ENCODE measurements at places on chromosomes 11 and 22.
A peak's percentile ranks its signal among the peaks of the same experiment; 100 is the strongest.

DNA sequence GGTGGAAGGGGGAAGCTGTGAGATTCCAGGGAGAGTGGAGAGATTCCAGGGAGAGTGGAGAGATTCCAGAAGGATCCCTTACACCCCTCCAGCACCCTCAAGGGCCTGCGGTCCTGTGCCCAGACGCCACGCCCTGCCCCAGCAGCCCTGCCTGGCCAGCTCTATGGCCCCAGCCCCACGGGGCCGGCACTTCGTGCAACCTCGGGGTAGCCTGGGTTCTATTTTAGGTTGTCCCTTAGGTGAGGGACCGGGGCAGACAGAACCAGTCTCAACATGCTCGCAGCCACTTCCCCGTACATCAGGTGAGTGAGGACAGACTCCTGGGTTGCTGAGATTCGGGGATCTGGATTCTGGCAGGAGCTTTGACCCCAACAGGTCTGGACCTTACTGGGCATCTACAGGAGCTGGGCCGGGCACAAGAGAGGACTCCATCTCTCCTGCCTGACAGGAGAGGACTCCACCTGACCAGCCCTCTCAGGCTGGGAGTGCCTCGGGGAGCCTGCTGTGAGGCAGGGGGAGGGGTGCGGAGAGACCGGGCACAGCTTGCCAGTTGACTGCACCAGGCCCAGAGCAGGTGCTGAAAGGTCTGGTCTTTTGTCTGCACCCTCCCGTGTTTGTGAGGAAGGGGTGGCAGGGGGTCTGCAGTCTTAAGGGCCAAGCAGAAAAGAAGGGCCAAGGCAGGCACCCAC is 8.5 kb upstream of the ADORA2A start:
- no peak for DNase-seq

DNA sequence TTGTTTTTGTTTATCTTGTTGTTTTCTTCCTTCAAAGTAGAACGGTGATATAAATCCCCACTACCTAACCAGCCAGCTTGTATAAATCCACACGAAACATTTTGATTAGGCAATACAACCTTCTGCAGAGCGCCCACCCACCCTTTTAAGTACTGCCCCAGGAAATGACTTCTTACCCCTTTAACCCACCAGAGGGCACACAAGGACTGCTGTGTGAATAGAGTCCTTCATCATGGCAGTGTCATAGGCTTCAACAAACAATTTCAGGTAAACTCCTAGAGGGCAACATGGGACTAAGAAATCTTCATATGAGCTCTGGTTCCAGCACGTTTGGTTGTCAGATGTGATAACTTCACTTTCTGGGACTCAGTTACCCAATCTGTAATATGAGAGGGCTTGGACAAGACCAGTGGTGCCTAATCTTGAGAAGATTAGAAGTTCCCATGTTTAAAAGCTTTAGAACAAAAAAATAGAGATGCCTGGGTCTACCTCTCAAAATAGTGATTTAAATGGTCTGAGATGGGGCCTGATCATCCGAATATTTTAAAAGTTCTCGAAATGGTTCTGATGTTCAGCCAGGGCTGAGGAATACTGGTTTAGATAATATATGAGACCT is 56.1 kb downstream of the PIWIL4 start:
- peak; percentile 83 for DNase-seq

- no peak for DNase-seq
Observed at GRCh38 chr11:36116161-36116560, 172.3 kb downstream of the LDLRAD3 start.

DNA sequence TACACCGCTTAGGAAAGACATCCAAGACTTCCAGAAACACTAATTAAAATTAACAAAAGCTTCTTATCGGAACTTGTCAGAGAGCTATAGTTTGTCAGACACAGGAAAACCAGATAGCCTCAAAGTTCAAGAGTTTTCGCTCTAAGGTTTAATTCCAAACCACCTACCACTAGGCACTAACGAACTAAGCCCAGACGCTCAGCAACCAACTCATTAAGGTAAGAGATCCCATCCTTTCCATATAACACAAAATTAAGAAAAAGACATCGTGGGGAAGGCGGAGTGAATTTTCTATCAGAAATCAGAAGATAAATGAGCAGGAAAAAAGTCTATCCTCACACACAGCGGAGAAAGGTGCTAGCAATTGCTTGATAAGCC is 382 bp downstream of the IMMP1L start:
- DNase-seq = no peak

DNA sequence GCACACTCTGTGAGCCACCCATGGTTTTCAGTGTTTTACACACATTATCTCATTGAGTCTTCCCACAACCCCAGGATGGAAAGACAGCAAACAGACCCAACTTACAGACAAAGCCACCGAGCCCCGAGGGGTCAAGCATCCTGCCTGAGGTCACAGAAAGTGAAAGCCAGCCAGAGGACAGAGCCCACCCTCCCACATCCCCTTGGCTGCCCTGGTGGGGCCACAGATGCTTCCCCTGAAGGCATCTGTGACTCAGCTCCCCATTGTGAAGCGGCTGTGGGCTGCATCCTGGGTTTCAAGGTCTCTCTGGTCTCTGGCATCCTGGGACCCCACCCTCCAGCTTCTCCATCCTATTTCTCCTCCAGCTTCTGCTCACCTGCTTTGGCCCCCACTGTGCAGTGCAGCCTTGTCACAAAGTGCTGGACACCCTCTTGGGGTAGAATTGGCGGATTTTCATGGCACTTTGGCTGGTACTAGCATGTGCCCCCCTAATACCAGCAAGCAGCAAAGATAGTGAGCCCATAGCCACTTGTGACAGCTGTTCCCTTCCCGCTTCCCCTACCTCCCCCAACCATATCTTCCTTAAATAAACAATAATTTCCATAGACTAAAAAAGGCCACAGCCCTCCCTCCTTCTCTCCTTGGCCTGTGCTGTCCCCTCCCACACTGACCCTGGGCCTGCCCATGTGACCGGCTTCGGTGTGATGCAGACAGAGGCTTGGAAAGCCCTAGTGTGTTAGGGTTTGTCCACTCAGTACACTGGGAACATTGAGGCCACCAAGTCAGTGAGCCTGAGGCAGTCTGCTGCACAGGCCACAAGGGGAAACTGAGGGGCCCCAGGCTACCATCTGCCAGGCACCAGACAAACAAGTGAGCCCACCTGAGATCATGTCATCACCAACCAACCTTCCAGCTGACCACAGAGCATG is 53.9 kb upstream of the SHISAL1 start:
- DNase-seq = no peak

DNA sequence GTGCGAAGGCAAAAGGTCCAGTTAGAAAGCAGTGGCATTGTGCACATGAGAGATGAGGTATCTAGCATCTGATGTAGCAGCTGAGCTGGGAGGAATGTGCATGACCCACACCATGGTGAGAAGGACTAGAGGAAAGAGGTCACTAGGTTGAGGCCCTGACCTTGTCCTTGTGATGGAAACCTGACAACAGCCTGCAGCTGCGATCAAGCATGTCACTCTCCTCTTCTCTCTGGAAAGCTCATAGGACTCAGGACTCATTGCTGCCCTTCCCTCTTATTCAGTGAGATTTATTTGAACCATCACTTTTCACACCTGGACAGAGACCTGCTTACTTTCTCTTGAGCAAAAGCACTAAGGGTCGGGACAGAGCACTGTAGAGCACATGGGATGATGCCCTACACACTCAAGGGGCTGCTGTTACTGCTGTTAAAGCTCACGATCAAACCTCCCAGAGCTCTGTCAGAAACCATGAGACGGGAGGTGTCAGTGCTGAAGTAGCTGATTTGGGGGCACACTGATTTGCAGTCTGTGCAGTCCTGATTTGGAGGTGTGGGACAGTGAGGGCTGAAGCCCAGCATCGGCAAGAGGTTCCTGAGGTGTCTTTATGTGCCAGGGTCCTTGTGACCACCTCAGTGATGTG is 104.3 kb downstream of the VPREB1 start:
- no peak for DNase-seq

DNA sequence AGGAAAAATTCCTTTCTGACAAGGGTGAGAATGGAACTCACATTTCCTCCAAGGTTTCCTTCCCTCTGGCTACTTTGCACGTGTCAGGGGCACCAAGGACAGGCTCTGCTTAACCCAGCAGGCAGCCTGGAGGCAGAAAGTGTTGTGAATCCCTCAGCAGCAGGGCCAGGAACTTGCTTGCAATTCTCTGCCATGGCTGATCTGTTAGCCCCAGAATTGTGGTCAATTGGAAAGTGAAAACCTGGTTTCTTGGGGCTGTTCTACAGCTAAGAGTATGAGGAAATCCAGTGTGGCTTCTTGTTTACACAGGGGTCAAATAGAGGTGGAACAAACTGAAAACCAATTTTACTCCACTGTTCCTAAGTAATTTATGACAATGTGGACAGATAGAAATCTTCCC is 38.3 kb upstream of the CEP295 start:
- no peak for DNase-seq

DNA sequence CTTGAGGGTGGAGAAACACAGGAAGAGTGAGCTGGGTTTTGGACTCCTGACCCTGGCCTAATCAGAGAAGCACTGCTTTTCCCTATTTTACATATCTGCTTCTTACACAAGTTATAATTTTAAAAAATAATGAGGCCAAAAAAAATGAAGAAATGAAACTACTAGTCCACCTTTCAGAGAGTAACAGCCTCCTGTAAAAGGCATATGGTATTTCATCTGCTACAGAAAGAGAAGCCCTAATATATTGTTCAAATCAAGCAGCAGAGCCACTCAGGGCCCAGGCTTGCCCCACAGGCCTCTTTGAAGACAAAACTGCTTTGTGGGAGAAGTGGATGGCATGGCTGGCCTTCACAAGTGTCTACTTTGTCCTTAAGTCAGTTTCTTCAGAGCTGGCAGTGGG is 10.0 kb downstream of the DIXDC1 start:
- no peak for DNase-seq

GRCh38 chr11:75072582-75072981 is 24.1 kb downstream of the OR2AT4 start:
- DNase-seq = peak; percentile 6

GRCh38 chr22:50578776-50579310 is 616 bp upstream of the CPT1B start:
- DNase-seq = no peak

DNA sequence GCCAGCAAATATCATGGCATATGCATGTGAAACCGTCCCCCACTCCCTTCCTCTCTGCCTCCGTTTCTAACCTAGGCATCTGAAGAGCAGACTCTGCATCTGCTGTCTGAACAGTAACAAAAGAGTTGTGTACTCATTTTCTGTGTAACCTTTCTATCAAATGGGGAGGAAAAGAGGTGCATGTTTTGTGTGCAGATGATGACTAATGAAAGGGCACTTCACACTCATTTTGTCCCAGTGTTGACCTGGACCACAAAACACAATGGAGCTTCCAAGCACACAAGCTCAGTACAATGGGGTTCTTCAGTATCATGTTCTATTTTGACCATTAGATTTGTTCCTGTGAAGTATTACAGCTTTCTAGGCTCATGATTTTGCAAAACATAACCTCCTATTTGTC is 13.0 kb downstream of the JHY start:
- DNase-seq = no peak

DNA sequence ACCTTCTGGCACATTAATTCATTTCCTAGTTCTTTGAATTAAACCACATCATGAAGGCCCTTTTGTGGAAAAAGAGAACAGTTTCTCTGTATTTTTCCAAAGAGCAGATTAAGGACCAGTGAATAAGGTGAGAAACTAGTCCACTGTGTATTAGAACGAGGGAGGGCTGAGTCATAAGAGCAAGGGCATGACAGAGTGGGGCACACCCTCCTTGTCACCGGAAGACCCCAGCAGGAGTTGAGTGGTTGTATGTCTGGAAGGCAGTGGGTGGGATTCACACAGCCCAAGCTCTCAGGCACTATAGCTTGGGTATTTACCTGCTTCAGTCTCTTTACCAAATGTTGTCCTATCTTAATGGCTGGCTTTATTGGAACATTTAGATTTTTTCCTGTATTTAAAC is 86.8 kb downstream of the BMAL1 start:
- DNase-seq = no peak

GRCh38 chr11:96152623-96153022 is 190.4 kb downstream of the MAML2 start:
- no peak for DNase-seq

GRCh38 chr22:37931893-37932389 is 21.5 kb downstream of the C22orf23 start:
- no peak for DNase-seq

- no peak for DNase-seq
Observed at GRCh38 chr11:2132874-2133240, 6.3 kb downstream of the IGF2 start.

DNA sequence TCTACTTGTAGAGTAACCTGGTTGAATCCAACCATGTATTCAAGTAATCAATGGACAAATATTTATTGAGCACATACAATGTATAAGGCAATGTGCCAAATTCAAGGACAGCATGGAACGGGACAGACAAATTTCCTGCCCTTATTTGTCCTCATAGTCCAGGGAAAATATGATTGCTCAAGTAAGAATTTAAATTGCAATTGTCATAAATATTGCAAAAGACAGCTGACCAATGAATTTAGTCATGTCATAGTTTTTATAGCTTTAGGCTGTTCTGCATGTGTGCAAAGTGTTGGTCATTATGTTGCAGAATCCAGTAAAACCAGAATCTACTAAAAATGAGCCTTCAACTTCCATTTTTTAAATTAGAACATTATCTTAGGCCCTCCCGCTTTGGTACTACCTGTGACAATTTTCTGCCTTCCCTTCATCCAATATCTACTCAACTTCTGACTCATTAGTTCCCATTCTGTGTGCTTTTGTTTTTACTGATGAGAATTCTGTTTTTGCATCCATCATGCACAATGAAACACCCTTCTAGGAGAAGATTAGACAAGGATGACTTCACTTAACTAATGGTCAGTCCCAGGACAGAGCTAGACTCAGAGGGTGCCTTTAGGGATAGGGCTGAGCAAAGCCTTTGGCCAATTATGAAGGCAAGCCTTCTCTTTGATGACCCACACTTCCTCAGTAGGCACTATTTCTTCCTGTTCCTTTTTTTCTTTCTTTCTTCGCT is 45.8 kb upstream of the FIBIN start:
- DNase-seq = no peak

DNA sequence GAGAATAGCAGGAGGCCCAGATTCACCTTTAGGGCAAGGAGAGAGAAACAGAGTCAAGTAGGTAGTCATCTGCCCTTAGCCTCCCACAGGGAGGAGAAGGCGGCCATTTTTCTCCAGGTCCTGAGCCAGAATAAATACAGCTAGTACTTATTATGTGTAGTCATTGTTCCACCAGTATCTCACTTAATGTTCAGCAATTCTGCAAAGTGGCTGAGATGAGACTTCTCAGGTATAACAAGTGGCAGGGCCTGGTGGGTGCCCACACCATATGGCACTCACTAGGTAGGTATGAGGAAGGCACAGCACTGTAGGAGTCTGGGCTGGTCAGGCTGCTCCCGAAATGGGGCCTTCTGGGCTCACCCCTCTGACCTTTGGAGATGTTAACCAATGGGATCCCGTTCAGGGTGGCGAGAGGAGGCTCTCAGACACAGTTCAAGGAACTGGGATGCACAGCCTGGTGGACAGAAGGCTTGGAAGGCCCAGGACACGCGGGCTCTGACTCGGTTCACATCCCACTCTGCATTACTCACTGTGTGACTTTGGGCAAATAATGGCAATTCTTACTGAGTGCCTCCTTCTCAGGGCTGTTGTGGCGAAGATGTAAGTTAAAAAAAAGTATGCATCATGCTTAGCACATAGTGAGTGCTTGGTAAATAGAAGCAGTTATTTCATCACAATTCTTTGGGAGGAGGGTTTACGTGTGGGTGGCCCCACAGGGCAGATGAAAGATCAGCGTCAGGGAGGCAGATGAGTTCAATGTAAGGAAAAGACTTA is 25.1 kb downstream of the RTN4RL2 start:
- DNase-seq = no peak

GRCh38 chr11:9941991-9942390 is 278.1 kb downstream of the SWAP70 start:
- no peak for DNase-seq

All from myocyte (in vitro differentiated cells).